ENCODE measurements at places on chromosomes 6 and 20.

DNA sequence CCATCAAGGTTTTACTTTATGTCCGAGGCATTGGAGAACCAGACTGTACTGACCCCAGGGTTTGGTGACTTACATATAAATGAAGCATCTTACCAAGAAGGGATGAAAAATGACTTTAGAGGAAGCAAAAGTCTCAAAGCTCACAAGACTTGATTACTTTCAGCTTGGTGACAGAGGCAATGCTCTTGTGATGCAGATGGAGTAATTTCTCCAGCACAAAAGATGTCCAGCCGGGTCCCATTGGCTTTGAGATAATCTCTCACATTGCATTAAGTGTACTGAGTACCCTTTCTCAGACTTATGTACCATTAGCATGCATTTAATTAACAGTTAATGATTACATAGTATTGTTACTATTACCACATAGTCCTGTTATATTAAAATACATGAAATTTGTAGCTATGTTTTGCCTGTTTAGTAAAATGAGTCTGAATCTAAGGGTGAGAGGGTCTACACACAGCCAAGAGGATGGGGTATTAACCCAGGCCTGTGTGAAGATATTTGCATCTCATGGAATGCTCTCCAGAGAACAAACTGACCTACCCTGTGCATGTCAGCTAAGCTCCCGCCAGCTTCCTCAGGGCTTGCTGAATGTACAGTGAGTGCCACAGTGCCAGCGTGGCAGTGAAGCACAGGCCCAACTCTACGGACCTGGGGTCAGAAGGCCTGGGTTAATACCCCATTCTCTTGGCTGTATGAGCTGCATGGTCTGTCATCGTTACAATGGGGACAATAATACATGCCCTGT, 5.6 kb downstream of the HTR1E start:
- no peak for DNase-seq

DNA sequence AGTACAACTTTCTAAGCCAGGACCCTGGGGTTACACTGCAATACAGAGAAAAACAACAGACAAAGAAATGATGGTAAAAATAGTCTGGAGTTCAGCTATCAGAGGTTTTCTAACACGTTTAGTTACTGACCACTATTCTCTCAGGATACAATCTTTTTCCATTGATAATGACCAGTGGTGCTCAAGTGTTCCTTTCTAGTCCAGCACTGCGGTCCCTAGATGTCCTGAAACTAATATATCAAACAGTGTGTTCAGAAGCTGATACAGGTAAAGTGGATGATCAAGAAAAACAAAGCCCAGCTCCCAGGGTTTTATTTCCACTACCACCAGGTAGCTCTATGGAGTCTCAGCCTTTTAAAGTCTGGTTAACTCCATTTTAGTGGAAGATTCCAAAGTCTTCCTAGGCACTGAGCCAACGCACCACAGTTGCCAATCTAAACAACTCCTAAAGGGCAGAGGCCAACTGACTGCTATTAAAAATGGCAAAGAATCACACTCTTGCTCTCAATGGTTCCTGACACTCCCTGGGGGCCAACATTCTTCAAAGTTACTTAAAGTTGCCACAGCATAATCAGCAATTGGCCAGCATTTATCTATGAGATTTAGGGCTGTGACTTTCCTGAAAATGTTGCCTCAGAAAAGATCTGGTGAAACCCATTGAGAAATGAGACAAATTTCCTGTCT, 38.2 kb downstream of the DZANK1 start:
- no peak for DNase-seq

GRCh38 chr6:148854096-148854495, 107.3 kb downstream of the UST start:
- DNase-seq = no peak

GRCh38 chr6:152004896-152005295, 197.4 kb downstream of the ESR1 start:
- DNase-seq = no peak

DNA sequence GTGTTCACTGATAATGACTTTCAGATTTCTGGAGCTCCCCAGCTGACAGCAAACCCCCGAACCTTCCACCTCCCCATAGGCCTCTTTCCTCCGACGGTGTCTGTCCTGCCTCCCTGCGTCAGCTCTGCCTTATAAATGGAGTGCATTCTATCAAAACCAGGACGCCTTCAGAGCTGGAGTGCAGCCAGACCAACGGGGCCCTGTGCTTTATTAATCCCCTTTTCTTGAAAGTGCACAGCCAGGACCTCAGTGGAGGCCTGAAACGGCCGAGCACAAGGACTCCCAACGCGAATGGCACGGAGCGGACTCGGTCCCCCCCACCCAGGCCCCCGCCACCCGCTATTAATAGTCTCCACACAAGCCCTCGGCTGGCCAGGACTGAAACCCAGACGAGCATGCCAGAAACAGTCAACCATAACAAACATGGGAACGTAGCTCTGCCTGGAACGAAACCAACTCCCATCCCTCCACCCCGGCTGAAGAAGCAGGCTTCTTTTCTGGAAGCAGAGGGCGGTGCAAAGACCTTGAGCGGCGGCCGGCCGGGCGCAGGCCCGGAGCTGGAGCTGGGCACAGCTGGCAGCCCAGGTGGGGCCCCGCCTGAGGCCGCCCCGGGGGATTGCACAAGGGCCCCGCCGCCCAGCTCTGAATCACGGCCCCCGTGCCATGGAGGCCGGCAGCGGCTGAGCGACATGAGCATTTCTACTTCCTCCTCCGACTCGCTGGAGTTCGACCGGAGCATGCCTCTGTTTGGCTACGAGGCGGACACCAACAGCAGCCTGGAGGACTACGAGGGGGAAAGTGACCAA, 42.3 kb upstream of the NAA20 start:
- no peak for DNase-seq

DNA sequence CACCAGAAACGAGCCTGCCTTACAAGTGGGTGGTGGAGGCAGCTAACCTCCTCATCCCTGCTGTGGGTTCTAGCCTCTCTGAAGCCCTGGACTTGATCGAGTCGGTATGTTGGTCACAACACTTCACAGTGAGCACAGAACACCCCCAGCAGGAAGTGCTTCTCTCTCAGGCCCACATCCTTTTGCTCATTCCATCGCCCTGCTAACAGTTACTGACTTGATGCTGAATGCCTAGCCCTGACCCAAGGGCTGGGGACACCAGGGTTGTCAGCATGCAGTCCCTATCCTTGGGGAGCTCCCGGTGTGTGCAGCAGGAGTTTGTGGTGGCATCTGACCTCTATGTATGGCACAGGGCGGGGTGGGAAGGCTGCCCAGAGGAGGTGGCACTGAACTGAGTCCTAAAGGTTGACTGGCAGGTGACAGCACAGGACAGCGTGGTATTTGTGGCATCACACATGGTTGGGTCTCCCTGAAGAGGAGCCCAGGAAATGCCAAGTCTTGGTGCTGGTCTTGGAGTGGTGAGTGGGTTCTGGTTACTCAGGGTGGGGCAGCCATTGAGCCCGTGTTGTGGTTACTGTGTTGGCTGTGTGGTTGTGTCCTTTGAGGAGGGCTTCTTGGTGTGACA, 26.7 kb downstream of the GTSF1L start:
- DNase-seq = no peak

GRCh38 chr6:22003287-22003686, 293.5 kb downstream of the PRL start:
- no peak for DNase-seq

DNA sequence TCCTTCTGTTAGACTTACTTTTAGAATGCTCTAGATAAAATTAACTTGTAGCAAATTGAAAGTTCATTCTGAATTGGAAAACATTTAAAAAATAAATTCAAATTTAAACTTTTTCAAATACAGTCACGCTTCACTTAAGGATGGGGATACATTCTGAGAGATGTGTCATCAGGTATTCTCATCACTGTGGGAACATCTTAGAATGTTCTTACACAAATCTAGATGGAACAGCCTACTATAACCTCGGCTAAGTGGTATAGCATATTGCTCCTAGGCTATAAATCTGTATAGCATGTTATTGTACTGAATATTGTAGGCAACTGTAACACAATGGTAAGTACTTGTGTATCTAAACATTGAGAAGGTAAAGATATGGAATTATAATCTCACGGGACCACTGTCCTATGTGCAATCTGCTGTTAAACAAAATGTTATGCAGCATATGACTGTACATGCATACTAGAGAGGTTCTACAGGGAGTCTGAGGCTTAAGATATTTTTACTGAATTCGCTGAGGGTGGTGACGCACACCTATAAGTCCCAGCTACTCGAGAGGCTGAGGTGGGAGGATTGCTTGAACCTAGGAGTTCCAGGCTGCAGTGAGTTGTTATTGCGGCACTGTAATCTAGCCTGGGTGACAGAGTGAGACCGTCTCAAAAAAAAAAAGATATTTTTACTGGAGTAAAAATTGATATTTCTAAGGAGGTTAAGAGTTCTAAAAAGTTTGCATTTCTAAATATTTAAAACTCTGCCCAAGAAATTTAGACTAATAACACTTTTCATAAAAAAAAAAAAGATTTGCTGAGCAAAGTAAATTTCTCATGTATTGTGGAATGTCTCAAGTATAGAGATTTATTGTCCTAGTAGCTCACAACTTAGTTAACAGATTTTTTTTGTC, 87.3 kb upstream of the TULP1 start:
- no peak for DNase-seq

DNA sequence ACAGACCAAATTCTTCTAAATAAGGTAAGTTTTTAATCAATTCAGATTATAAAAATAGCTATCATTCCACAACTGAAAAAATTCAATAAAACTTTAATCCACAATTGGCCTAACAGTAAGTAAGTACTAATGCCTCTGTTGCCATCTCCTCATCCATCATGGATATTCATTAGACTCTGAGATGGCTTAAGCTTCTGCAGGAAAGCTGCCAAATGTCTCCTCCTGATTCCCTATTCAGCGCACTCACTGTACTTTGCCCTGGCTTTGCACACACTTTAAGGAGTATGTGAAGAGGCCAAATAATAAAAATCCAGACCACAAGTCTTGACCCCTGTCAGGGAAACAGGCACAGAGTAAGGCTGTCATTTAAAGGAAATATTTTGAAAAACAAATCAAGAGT, 23.6 kb downstream of the PGM3 start:
- no peak for DNase-seq

GRCh38 chr6:122033564-122034181, 365.8 kb upstream of the HSF2 start:
- DNase-seq = no peak

DNA sequence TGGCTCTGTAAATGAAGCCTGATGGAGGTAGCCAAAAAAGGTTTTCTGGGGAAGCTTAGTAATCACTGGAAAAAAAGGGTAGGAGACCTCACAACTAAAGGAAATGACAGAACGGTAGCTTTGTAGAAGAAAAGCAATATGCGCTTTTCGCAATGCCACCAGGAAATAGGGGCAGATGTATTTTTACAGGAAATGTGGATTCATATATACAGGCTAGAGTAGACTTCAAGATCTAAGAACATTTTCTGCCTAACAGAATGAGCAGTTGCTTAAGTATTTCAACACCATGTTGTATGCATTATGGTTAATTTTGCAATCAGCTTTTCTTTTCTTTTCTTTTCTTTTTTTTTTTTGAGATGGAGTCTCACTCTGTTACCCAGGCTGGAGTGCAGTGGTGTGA, 219.6 kb downstream of the CD83 start:
- no peak for DNase-seq

DNA sequence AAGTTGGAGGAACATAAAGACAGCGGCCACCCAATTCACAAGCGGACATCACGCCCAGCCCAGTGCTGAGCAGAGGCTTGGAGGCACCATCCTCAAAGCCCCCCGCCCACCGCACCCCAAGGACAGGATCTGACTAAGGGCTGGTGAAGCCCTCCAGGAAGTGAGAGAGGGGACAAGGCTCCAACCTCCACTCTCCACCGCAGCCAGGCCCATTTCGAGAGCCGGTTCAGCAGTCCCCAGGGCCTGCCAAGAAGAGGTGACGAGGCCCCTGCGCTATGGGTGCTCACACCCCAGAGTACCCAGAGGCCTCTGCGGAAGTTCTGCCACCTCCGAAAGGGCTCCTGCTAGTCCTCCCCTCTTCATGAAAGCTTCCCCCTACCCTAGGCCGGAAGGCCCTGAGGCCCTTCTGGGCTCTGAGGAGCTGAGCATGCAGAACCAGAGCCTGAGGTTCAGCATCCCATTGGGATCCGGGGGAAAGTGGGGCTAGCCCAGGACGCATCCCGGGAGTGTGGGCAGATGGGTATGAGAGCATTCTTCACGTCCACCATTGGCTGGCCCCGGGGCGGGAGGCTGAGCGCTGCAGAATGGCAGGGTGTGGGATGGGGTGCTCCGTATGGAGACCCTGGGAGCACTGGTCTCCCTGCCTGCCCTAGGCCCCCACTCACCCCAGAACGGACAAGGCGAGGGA, 2.5 kb downstream of the GRM4 start:
- no peak for DNase-seq

- no peak for DNase-seq
These were observed 19.0 kb downstream of the TUBB2A start for GRCh38 chr6:3138341-3138740.

DNA sequence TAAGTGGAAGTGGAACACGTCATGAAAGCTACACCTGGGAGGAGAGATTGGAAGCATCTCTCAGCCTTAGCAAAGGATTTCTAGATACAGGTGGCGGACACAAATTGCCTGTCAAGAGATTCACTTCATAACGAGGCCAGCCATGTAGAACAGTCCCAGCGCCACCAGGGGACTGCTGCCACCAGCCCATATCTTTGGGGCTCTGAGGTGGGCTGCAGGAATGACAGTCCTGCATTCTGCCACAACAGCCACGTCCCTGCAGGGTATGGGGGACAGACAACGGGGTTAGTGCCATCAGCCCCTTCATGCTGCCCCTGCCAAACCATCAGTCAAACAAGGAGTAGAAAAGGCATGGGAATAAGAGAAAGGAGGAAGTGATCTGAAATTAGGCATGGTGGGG, 81.2 kb upstream of the SASH1 start:
- no peak for DNase-seq

DNA sequence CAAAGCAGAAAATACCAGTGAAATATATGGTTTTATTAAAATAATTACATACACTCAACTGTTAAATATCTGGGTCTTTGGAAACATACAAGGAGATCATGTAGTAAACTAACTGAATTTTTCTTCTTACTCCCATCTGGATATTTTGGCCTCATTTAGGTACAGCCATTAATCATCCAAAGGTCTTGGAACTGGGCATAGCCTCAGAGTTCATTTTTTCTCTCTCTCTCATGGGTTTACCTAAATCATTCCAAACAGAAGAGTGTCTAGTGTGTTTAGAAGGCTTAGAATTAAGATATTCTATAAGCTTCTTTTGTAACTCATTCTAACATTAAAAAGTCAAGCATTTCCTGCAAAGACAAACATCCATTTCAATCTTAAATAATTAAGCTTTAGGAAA, 79.4 kb downstream of the HMGCLL1 start:
- no peak for DNase-seq

DNA sequence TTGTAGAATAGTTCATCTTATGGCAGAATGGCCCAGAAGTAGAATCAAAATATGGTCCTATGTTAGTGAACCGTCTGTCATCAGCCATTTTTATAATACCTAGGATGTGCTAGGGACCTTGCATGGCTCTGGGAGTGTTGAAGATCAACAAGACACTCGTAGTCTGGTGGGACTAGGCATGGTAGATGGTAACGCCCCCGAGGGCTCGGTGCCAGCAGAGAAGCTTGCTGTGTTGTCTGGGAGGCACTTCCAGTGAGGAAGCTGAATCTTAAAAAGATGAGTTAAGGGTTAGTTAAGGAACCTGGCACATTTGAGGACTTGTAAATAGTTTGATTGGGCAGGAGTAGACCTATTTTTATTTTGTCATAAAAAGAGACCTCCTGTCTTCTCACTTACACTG, 82.4 kb downstream of the MAP3K4 start:
- no peak for DNase-seq

- DNase-seq = no peak
These were observed 135.4 kb downstream of the REV3L start for GRCh38 chr6:111347589-111347988.

GRCh38 chr6:37693546-37694250, 4.0 kb downstream of the MDGA1 start:
- no peak for DNase-seq

- no peak for DNase-seq
These were observed 1061.8 kb upstream of the CITED2 start for GRCh38 chr6:140436023-140436811.
